ENCODE measurements at places on chromosomes 2 and 18.

- DNase-seq, result no peak
Measured at GRCh38 chr2:150425121-150425955, 62.1 kb downstream of the RND3 start.

GRCh38 chr2:212226114-212226513, 312.5 kb downstream of the ERBB4 start:
- no peak for DNase-seq

DNA sequence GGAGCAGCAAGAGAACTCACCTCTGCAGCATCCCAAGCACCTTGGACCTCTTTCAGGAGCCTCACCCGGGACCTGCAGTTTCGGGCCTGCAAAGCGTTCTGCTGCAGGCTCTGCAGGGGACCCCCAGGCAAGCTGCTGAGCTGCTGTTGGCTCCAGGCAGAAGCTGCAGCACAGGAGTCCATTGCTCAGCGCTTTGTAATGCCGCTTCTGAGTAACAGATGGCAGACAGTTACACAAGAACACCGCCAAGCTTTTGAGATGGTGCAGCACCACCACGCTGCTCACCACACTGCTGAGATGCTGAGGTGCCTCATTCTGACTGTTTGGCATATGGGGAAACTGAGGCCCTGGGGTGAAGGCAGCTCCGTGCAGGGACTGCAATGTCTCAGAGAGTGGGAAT, 1.9 kb upstream of the GALNT14 start:
- DNase-seq, result no peak

GRCh38 chr2:127857265-127857808, 618 bp downstream of the POLR2D start:
- DNase-seq, result no peak

DNA sequence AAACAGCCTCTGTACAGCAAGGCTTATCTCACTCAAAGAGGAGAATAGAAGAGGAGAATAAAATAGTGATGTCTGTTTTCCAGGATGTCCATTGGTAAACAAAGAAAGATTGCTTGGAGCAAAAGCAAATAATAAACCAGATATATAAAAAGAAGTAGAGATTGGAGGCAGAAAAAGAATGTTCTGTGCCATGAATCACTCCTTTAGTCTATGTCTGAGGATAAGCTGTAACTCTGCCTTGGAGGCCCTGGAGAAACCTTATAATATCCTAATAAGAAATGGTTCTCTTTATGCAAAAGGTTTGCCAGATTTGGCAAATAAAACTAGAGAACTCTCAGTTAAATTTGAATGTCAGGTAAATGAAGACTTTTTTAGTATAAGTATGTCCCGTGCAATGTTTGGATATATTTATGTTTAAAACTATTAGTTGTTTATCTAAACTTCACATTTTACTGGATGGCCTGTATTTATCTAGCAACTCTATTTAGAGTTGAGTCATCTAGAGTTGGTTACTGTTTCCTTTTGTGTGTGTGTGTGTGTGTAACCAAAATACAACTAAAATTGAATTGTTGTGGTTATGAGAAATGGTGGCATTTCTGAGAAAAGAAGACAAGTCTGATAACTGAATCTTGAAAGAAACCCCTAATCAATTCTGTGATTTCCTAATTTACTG, 510.3 kb upstream of the SETBP1 start:
- DNase-seq, result no peak

DNA sequence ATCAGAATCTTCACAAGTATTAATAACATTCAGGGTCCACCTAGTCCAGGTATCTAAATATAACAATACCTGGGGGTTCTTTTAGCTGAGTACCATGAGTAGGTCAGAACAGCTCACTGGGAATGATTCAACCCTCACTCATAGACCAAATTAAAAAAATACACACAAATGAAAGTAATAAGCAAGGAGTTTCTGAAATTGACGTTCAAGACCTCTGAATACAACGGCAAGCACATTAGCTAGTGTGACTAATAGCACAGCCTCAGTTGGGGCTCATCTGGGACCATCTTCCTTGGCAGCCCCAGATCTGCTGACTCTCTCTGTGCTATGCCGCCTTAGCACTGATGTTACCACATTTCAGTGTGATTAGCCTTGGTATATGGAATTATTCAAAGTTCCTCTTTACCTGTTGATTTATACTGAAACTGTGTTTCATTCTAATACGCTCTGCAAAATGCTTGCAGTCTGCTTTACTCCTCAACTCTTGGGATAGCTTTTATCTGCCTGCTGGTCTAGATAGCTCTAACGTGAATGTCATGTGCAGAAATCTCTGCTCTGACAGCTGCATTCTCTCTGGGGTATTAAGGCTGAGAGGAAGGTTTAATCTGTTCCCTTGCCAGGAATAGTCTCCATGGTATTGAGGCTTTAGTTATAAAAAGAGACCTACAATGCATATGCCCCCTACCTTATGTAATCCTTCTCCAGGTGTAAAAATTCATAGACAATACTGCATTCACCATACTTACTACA, 153.3 kb downstream of the METTL4 start:
- no peak for DNase-seq

- peak; percentile 33 for DNase-seq
Measured at GRCh38 chr18:2515171-2515787, 56.0 kb downstream of the METTL4 start.

DNA sequence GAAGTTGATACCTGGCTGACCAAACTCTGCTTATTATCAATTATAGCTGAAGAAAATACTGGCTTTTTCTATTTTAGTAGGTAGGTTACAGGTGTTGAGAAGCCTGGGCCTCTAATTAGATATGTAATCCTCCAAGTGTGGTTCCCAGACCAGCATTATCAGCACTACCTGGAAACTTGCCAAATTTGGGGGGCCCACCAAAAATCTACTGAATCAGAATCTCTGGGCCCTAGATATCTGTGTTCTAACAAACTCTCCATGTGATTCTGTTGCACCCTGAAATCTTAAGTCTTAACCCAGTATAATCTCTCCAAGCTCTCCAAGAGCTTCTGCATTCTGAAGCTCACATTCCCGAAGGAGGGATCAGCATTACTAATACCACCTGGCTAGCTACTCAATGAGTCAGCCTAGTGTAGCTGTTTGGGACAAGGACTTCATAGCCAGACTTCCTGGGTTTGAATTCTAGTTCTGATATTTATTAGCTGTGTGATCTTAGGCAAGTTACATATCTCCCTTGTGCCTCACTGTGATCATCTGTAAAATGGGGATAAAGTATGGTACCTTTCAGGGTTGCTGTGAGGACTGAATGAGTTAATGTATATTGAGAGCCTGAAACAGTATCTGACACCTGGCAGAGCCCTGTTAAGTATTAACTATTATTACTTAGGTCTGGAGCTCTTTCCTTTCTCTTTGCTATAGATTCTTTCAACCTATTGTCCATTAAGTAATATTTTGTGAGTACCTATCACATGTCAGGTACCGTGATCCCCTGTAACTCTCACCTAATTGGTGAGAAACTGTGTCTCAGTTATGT, 94.1 kb upstream of the CD302 start:
- DNase-seq, result peak; percentile 42

GRCh38 chr2:30886080-30886479, 78.8 kb upstream of the CAPN13 start:
- no peak for DNase-seq

GRCh38 chr2:25437881-25438662, 96.3 kb upstream of the DNMT3A start:
- no peak for DNase-seq

GRCh38 chr2:20398956-20399567, 47.8 kb upstream of the RHOB start:
- DNase-seq, result no peak

GRCh38 chr2:63696496-63696895, 107.7 kb downstream of the MDH1 start:
- DNase-seq, result no peak

DNA sequence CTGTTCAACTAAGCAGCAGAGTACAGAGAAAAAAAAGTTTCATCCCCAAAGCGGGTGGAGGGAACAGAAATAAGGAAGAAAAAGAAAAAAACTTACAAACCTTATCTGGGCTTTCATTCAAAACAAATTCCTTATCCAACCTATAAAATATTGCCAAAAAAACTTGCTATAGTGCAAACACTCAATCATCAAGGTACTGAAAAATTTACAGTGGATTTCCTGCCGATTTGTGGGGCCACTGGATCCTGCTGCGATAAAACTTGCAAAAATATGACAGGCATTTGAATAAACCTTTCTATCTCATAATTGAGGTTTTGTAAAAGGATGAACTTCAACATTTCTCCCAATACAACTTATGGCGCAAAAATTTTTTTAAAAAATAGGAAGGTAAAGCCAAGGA, 77.0 kb downstream of the ZNF521 start:
- no peak for DNase-seq

GRCh38 chr18:74604774-74605173, 7.1 kb downstream of the ZNF407 start:
- no peak for DNase-seq

GRCh38 chr2:232897598-232898408, 27.7 kb downstream of the SNORC start:
- DNase-seq, result no peak

DNA sequence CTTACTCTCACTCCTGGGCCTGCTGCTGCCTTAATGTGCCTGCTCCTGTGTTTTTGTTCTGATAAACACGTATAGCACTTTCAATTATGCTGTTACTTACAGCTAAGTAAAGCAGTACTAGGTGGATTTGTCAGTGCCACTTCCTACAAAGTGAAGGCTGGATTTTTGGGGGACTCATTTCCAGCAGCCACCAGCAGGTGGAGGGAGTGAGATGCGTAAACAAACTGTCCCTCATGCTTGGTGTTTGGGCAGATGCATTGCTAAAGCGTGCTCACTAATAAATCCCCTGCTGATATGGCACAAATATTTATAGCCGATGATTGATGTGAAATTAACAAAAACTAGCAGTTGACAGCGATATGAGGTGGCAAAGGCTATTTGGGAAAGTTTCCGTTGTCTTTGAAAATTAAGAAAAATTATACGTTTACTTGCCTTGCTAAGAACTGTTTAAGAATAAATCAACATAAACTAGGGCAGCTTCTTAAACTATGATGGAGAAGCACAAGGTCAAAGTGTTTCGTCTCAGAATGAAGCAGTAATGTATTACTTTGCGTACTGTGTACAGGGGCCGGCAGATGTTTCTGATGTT, 101.7 kb downstream of the AGAP1 start:
- peak; percentile 30 for DNase-seq

DNA sequence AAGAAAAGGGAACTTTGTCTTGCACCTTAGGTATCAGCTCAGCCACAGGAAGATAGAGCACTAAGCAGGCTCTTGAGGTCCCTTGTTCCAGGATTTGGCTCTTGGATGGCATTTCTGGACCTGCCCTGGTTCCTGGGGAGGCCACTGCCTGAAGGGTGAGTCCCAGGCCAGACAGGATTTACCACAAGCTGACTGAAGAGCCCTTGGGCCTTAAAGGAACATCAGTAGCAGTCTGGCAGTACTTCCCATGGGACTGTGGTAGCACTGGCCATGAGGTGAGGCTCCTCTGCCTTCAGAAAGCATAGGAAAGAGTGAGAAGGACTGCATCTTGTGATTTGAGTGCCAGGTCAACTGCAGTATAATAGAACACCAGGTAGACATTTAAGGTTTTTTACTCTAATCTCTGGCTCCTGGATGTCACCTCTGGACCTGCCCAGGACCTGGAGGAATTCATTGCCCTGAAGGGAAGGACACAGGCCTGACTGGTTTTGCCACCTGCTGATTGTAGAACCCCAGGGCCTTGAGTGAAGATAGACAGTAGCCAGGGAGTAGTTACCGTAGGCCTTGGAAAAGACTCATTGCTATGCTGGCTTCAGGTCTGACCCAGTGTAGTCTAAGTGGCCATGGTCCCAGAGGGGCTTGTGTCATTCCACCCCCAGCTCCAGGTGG, 154.4 kb upstream of the CREB1 start:
- no peak for DNase-seq

GRCh38 chr2:60366135-60366712, 187.2 kb downstream of the BCL11A start:
- no peak for DNase-seq

GRCh38 chr18:42281124-42281523, 326.1 kb downstream of the PIK3C3 start:
- DNase-seq, result no peak

GRCh38 chr2:108594132-108594981, 60.1 kb downstream of the LIMS1 start:
- no peak for DNase-seq

- no peak for DNase-seq
Measured at GRCh38 chr2:8542381-8543059, 139.3 kb upstream of the ID2 start.

DNA sequence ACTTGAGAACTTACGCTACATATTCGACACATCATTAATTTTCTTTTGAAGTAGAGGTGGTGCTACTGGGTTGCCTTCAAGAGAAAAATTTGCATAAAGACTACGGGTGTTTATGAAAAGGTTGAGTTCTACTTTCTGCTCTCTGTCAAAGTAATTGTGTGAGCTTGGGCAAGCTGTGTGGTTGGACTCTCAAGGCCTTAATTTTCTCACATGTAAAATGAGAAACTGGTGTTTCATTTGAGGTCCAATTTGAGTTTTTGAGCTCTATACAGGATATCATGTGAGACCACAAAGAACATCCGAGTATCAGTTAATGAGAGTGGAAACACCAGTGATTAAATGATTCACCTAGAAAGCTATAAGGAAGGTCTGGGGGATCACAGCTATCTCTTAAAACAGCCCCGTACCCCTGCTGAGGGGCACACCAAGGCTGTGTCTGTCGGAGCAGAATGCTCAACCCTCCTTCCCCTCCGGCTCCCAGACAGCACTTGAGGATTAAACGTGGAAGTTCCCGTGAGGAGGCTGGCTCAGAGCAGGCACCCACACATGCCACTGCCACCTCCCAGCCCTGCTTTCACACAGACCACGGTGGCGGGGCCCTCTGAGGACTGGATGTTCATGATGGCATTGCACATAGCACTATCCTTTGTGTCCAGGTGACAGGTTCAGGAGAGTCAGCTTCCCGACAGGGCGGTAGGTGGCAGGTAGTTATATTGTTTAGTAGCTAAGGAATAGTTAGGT, 191.8 kb downstream of the RNF144A start:
- no peak for DNase-seq

- no peak for DNase-seq
Measured at GRCh38 chr18:41134426-41134825, 820.6 kb upstream of the PIK3C3 start.

GRCh38 chr2:184628051-184628450, 29.7 kb downstream of the ZNF804A start:
- DNase-seq, result no peak

Measured in keratinocyte (primary cell).